ENCODE measurements at places on chromosomes 6 and 20.

DNA sequence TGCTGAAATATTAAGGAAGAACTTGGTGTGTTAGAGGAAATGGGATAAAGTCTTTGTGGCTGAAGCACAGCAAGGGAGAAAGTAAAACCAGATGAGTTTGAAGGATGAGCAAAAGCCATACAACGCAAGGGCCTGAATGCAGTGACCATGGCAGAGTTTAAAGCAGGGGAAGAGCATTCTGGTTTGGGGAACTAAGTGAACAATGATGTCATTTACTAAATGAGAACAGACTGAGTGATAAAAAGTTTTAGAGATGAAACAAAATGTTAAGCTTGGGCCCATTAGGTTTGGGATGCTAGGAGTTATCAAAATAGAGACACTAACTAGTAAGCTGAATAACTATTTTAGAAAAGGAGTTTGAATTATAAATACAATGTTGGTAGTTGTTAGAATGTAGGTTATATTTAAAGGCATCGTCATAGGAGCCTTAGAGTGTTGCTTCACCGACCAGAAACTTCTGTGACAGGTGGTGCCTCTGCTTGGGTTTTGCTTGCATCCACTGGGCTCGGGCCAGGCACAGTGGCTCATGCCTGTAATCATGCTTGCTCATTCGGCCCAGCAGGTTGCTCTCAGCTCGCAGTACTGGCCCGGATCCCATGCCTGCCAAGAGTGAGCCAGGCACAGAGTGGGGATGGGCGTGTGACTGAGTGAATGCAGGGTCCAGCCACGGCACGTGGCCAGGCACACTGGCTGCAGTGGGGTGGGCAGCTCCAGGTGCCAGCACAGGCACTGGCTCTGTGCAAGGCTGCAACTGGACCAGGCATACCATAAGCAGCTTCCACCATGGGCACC is 37.4 kb upstream of the OPRM1 start:
- DNase-seq, result no peak

DNA sequence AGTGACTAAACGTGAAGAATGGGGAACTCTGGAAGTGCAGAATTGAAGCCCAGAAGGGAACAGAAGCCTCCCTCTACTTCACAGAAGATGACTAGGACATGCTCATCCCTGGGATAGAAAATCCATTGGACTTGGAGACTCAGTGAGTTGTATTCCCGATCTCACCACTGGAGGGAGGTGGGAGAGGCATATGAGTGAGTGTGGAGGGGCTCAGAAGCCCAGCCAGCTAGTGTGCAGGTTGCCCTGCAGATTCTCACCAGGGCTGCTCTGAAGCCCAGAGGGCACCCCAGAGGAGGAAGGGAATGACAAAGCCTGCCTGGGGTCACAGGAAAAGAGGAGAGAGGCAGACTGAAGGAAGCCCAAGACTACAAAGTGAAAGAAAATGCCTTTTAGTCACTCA is 42.1 kb upstream of the HLA-E start:
- no peak for DNase-seq

DNA sequence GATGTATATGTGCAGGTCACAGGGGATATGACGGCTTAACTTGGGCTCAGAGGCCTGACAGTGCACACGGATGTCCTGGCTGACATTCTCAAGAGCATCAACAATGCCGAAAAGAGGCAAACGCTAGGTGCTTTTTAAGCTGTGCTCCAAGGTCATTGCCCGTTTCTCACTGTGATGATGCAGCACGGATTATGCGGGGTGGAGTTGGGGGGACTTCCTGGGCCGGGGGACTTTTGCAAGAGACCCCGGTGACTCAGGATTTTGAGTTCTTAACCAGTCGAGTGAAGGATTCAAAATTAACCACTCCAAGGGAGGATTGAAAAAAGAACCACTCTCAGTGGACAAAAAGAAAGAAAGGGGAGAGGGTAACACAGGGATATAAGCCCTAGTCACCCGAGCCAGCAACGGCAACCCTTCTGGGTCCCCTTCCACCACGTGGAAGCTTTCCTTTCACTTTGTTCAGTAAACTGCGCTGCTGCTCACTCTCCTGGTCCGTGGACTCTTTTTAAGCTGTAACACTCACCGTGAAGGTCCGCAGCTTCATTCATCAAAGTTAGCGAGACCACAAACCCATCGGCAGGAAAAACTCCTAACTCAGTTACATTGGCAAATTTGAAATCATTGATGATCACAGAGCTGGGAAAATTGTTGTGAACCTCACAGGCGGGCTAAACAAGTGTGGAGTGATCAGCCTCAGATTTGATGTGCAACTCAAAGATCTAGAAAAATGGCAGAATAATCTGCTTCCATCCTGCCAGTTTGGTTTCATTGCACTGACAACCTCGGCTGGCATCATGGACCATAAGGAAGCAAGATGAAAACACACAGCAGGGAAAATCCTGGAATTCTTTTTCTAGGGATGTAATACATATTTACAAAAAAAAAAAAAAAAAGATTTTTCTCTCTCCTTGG is 199.3 kb downstream of the ARID1B start:
- DNase-seq, result peak; percentile 29

DNA sequence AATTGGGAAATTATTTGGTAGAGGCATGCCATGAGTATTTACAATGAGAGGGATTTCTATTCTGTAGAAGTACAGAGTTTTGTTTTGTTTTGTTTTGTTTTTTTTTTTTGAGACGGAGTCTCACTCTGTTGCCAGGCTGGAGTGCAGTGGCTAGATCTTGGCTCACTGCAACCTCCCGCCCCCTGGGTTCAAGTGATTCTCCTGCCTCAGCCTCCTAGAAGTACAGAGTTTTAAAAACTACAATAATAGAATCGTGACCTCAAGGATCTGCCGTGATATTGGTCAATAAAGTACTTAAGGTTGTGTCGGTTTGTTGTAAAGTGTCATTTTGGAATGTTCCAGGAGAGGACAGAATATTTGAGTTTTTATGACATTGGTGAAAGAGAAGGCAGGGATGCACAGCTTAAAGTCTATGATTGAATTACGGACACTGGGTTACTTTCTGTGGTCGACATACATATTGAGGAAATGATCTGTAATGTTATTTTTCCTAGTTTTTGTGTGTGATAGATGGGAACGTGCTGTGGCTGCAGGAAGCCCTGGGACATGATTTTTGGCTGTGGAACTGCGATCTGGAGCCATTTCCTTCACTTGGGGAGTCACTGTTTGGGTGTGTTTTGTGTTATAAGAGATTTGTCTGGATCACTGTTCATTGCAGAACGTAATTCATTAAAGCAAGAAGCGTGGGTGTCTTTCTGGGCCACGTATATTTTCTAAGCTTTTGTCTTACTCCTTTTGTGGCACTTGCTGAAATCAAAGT is 59.6 kb downstream of the TIAM2 start:
- no peak for DNase-seq

DNA sequence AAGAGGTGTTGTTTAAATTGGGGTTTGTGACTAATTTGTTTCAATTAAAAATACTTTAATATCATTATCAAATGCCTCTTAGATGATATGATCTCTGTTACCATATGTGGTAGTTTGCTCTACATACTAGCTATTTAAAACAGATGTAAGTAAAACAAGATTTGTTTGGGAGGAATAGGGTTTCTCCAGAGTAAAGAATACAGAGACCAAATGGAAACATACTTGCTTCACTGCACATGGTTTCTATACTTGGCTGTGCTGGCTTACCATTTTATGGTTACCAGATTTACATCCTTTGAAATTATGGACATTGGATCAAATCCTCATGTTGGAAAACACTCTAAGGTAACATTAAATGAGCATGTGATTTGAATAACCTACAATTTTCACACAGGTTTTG is 588.3 kb downstream of the CD109 start:
- DNase-seq, result no peak

- DNase-seq, result no peak
Observed at GRCh38 chr6:41642960-41643898, 5.0 kb downstream of the MDFI start.

GRCh38 chr6:105892577-105893262 is 193.4 kb upstream of the PRDM1 start:
- no peak for DNase-seq

- DNase-seq, result no peak
Observed at GRCh38 chr20:437787-438486, 24.4 kb downstream of the TBC1D20 start.

DNA sequence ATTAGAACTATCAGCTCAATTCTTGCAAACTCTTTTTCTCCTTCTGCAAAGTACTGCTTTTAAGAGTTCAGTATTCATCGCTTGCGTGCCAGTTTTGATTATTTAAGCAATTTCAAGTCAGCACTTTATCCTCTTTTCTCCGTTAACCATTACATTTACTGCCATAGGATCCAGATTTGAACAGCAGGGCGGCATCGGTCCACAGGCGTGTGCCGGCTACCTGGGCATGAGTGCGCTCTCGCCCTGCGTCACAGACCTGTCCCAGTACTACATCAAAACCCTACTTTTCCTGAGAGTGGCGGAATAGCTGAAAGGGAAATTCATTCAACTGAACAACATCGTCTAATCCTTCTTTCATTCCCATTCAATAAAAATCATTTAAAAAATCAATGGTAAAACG is 53.4 kb downstream of the MYLK4 start:
- DNase-seq, result no peak

- DNase-seq, result peak; percentile 88
Observed at GRCh38 chr6:100880853-100881706, at the start of gene ASCC3. Gene ASCC3, minus strand, starts transcription at chr6:100881329. Its CDS starts 13,332 bp downstream, at chr6:100867997.

- no peak for DNase-seq
Observed at GRCh38 chr6:150177259-150177951, 34.6 kb downstream of the PPP1R14C start.

- DNase-seq, result peak; percentile 52
Observed at GRCh38 chr6:6543181-6543879, 45.2 kb upstream of the LY86 start.

DNA sequence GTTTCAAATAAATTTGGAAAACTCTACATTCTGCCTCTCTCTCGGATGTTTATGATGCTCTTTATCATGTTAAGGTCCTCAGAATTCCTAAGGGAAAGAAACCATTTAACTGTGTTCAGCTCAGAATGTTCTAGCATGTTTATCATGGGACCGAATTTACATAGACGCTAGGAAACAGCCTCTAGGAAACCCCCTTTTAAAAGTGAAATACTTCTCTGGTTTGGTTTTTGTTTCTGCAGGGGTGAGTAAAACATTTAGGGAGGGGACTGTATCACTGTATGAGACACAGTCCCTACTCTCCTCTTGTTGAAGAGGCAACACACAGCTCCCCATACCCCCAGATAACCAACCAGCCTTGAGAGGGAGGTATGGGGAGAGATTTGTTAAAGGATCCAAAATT is 267.6 kb upstream of the SUPT3H start:
- DNase-seq, result no peak
